Spleen (tissue), 13 donors: ENCODE measurements at places on chromosomes 1 and 21. TPM values are rescaled to one million over a fixed set of nuclear protein-coding genes. Genes with fewer than 3 reads are reported as not detected.

- DNase-seq, result no peak
Measured at GRCh38 chr1:199404191-199404590, 623.3 kb upstream of the NR5A2 start.

The TCHHL1 gene
- not detected for total RNA-seq

GRCh38 chr1:40697436-40697835, 5.9 kb downstream of the NFYC start:
- no peak for DNase-seq

- DNase-seq, result peak; percentile 95
Measured at GRCh38 chr1:76074321-76075187, at the start of gene ST6GALNAC3. TSS of gene ST6GALNAC3 (plus strand) at chr1:76074746.

DNA sequence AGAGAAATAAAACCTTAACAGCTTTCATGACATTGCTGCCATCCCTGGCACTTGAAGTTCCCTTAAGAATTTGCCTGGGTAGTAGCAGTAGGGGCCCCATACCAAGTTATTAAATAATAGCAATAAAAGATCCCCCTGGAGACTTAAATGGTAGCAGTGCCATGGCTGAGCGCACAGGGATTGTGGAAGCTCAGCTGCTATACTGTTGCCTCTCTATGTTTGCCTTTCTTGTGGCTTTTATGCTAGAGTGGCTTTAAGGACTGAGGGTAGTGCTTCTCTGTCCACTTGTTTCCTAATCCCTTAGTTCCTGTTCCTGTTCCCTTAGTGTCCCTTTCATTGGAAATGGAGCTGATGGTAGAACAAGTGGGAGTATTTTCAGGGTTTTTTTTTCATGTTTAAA, 42.1 kb downstream of the NCF2 start:
- no peak for DNase-seq

GRCh38 chr1:1399872-1400575, 889 bp upstream of the CCNL2 start:
- DNase-seq, result no peak

The PTPRU gene
- total RNA-seq, result 6.1 TPM

DNA sequence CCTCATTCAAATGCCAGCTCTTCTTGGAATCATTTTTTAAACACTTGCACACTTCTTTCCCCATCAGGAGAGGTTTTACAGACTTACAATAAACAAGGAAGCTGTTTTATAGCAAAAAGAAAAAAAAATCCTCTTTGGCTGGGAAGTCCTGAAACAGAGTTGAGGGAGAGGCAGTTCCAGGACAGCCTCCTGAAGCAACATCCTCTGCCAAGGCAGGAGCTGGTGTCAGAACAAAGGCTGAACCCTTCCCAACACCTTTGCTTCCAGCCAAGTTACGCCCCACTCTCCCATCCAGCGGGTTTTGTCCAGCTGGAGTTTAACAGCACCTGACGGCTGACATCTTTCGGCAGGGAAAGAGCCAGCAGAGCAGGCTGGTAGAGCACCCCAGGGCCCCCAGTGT, 287.8 kb downstream of the RRAGC start:
- no peak for DNase-seq

The FAM177B gene
- 7.0 TPM for total RNA-seq

GRCh38 chr1:58809325-58810010, 25.6 kb upstream of the JUN start:
- no peak for DNase-seq

- no peak for DNase-seq
Measured at GRCh38 chr1:210618369-210618768, 289.7 kb downstream of the HHAT start.

DNA sequence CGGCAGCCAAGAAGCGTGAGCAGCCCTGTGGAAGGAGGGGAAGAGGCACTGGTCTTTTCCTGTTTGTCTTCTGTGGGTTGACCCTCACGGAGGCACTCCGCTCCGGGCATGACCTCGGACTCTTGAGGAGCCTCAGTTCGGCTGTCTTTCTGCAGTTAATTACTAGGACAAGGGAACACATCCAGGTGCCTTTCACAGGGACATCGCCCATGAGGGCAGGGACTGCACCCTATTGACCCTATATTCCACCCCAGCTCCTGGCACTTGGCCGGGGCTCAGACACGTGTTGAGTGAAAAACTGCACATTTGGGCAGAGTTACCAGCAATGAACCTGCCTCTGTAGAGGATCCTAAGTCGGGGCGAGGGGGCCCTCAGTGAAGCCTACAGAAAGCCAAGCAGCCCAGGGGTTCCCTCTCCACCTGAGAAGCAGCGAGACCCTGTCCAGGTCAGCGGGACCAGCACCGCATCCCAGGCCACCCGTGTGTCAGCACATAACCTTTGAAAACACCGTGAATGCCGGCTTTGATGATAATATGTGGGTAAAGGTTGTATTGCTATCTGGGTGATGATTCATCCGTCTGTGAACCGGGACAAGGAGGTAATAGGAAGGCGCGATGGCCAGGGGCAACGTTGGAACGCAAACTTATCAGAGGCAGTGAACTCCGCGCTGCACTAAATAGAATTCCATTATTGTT, 161.4 kb upstream of the ARHGEF16 start:
- DNase-seq, result no peak

GRCh38 chr21:39686646-39687468, 58.1 kb upstream of the IGSF5 start:
- DNase-seq, result no peak

DNA sequence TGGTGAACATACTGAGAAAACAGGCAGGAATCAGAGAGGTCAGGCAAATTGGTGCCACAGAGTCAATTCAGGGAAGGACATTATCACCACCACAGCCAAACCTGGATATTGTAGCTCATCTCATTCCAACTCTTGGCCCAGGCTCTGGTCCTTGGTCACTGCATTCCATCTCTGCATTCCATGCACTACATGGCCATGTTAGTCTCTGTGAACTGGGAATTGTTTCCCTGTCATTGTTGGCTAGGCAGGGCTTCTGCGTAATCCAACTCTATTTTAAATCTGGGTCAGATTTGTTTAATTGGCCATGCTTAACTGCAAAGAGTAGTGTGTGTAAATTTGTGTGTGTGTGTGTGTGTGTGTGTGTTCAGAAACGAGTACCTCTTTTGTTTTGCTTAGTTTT, 837.6 kb upstream of the ADAMTS5 start:
- no peak for DNase-seq

The PRDM16 gene
- 3.2 TPM for total RNA-seq

GRCh38 chr1:71047635-71048607, at the start of gene PTGER3:
TSS of gene PTGER3 (minus strand) at chr1:71047816. CDS start at chr1:71047577, 239 bp downstream.
- DNase-seq, result peak; percentile 81

GRCh38 chr1:157279138-157279801, 141.1 kb upstream of the ETV3 start:
- DNase-seq, result no peak

- DNase-seq, result no peak
Measured at GRCh38 chr1:172125812-172126430, 284.6 kb downstream of the DNM3 start.

GRCh38 chr21:40255518-40256444, 388.5 kb downstream of the PCP4 start:
- no peak for DNase-seq

DNA sequence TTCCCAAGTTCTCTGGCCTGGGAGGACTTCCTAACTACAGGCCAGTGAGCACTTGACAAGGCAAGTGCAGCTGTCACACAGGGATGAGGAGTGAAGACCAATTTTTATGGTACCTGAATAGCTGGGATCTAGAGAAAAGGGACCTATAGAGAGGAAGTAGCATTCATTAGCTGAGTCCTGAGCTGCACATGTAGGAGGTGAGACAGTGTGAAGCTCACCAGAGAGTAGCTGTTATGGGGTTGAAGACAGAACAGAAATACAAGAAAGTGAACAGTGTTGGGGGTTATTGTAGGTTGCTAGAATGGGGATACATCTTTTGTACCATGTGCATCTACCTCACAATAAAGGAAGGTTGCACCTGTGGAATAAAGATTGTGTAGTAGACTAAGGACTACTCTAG, 37.7 kb upstream of the PYHIN1 start:
- DNase-seq, result no peak

The LORICRIN gene
- total RNA-seq, result not detected

The AGO1 gene
- total RNA-seq, result 30.8 TPM

The DIRAS3 gene
- total RNA-seq, result 1.1 TPM

- DNase-seq, result no peak
Measured at GRCh38 chr1:33433509-33434362, 2.8 kb upstream of the PHC2 start.

The KCNH1 gene
- total RNA-seq, result not detected

The NBPF10 gene
- total RNA-seq, result 3.9 TPM

DNA sequence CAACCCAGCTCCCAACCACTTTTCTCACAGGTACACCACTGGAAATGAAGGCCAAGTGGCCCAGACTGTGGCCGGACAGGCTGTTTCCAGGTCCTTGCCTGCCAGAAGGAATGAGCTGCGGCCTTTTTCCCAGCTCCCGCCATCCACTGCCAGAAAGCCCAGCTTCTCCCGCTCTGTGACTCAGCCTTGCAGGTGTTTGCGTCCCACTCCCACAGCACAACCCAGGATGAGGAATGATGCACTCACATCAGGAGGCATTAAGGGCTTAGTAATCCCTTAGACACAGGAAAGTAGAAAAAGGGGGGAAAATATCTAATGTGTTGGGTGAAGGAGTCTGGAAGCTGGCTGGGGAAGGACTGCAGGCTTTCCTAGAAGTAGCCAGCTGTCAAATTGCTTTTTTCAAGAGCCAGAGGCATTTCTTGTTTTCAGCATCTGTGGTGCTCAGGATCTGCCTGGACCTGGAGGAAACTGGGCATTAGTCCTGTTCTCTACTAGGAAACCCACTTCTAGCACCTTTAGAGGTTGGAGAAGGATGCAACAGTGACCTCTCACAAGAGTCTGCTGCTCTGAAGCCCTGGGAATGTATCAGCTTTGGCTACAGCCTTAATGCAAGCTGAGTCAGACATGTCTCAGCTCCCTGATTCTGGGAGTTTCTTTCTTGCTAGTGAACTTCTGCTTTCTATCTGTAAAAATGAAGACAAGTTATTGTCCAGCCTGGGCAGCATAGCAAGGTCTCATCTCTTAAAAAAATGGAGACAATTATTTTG, 13.2 kb upstream of the MAP1LC3C start:
- DNase-seq, result no peak

The CFAP74 gene
- total RNA-seq, result not detected

- no peak for DNase-seq
Measured at GRCh38 chr1:17117451-17118265, 1.6 kb downstream of the PADI2 start.

The ZNF124 gene
- total RNA-seq, result 44.5 TPM

GRCh38 chr1:41574842-41575241, 90.4 kb upstream of the EDN2 start:
- no peak for DNase-seq

GRCh38 chr1:151535326-151536271, 4.5 kb upstream of the TUFT1 start:
- DNase-seq, result no peak

DNA sequence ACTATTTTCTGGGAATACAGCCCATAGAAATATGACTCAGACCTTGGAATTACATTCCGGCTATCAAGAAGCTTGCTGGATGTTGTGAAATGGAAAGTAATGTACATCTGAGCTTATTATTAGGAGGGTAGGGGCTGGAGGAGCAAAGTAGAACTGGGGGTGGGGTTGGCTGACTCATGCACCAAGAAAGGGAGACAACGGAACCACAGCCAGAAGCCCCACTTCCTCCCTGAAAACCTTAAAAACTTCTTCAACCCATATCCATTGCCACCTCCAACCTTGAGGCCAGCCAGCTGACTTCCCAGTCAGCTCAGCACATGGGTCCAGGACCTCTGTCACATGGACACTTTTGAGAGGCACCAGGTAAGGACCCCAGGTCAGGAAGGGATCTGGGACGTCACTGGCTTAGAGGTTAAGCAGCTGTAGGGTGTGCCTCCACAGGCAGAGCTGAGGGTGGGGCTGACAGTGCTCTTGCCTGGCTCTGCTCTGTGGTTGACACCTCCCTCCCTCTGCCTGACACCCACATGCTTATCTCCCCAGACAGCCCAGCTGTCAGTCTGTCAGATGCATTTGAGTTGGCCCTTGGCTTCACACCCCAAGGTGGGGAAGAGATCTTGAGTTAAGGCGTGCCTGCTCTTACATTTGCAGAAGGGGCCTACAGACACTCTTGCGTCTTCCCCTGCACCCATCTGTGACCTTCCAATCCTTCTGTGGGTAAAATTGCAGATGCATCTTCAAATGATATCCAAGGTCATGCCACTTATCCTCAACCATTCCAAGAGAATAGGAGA, 5.7 kb upstream of the ZNF683 start:
- DNase-seq, result peak; percentile 86

- DNase-seq, result no peak
Measured at GRCh38 chr1:207336559-207337467, 15.3 kb downstream of the CD55 start.

DNA sequence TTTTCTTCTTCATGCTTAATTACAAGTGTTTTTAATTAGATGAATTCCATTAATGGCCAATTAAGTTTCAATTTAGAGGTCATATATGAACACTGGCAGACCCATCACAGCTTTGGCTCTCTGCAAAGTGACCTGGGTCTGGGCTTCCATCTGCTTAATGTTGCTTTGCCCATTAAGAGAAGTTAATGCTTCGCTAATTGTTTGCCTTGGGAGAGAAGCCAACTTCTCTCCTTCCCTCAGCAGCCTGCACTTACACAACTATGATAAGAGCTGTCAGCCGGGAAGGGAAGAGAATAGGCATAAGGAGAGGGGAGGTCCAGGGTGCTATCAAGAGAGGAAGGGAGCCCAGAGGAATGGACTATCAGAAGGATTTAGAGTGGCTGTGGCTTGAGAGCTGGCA, 29.0 kb upstream of the CCDC190 start:
- no peak for DNase-seq

DNA sequence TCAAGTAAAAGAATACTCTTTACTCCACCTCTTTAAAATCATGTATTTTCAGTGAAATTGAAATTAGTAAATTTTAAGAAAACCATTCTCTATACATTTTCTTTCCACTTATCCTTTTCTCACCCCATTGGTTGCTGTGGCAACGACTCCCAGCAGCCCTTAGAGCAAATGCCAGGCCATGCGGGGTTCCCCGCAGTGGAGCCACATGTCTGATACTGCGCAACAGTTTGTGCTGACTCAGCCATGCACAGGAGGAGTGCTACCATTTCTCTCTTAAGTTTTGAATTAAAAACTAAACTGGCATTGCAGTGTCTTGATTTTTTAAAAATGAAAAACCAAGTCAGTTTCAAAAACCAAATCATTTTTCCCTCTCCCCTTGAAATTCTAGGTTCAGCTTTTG, 214.1 kb upstream of the L1TD1 start:
- no peak for DNase-seq
